ENCODE measurements at places on chromosomes 3 and 15.

- no peak for DNase-seq
Measured at GRCh38 chr3:192866804-192867203, 50.9 kb downstream of the MB21D2 start.

DNA sequence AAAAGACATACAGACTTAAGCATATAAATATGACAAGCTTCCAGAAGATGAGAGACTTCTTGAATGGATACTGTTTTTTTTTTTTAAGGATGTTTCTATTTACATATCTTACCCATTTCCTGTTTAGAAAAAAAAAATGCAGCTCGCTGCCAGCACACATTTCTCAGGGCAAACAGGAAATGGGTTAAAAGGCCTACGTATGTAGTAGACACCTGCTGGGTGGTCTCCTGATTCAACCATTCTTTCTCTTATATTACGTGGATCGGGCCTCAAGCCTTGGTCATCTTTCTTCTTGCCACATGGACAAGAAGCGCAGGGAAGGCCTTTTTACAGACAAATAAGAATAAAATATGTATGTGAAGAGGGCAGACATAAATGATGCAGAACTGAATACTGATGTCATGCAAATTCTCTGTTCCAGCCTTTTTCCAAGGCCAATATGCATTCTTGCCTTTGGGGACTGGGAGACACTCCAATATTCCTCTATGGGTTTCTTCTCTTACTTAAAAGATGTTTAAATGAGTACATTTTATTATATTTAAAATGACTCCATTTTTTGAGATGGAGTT, 35.0 kb upstream of the TJP1 start:
- no peak for DNase-seq

- no peak for DNase-seq
Measured at GRCh38 chr3:72388117-72388516, 460.1 kb downstream of the SHQ1 start.

DNA sequence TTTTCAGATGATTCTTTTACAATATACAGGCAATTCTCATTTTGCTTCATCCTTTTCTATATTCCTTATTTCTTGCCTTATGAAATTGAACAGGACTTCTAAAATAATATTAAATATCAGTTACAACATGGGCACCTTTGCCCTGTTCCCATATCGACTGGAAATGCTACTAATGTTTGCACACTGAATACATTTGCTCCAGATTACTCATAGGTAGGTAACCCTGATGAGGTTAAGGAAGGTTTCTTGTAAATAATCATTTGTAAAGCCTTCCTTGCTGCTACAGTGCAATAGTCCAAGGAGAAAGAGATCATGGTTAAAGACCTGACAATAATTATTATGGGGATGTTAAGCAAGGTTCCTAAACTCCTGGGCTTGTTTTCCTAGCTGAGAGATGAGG, 175.5 kb downstream of the ADAMTS17 start:
- DNase-seq: no peak

DNA sequence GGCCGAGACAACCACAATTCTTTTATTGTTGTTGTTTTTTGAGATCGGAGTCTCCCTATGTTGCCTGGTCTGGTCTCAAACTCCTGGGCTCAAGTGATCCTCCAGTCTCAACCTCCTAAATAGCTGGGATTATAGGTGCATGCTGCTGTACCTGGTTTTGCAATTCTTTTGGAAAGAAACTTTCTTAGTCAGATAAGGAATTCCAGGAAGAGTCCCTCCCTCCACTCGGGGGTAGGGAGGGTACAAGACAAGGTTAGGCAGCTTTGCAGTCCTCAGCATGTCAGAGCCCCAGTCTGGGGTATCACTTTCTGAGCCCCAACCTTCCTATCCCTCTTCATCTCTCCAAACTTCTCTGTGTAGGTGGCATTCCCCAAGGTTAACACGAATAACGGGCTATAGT, 33.8 kb upstream of the FURIN start:
- DNase-seq: no peak

DNA sequence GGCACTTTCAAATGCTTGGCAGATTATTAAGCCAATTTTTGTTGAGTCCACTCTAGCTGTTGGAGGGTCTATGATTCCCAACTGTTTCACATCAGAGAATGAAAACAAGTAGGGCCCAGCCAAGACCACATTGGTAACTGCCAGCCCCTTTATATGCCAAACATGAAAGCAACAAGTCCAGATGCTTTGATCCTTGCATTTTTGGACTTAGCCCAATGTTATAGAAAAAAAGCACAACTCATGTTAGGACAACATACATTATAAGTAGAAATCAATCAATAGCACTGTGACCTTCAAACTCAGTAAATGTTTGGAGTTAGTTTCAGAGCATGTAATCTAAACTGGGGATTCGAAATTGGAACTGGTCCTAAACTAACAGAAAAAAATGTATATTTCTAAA, 674.7 kb downstream of the MECOM start:
- DNase-seq: no peak

All from activated CD8-positive, alpha-beta T cell treated with anti-CD3 and anti-CD28 coated beads, Interleukin-2, amount 10 ng/mL, durations not matched to agents 7 days and 5 days (primary cell).